ENCODE measurements at places on chromosomes 1 and 21. TPM values are rescaled to one million over a fixed set of nuclear protein-coding genes. Genes with fewer than 3 reads are reported as not detected.

DNA sequence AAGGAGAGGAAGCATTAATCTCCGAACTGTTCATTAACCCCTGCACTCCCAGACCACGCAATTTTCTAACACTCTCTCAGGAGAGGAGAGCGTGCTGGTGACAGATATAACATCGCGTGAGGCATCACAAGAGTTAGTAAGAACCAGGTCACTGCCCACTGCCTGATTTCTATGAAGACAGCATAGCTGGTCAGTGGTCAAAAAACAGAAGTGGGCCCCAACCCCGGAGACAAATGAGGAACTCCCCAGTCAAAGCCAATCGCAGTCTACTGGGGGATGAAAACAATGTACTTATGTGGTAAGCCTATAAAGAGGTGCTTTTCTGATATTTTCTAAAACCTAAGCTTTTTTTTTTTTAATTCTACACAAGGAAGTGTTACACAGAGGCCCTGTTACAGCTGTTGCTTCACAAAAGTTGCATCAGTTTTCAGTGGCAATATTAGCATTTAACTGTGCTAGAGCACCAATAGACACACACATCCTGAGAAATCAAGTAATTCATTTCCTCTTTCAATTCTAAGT is 231.8 kb upstream of the IRF2BP2 start:
- no peak for DNase-seq

GRCh38 chr21:44812640-44813039 is 5.2 kb downstream of the SUMO3 start:
- no peak for DNase-seq

GRCh38 chr1:54325284-54325683 is 80.9 kb downstream of the SSBP3 start:
- no peak for DNase-seq

DNA sequence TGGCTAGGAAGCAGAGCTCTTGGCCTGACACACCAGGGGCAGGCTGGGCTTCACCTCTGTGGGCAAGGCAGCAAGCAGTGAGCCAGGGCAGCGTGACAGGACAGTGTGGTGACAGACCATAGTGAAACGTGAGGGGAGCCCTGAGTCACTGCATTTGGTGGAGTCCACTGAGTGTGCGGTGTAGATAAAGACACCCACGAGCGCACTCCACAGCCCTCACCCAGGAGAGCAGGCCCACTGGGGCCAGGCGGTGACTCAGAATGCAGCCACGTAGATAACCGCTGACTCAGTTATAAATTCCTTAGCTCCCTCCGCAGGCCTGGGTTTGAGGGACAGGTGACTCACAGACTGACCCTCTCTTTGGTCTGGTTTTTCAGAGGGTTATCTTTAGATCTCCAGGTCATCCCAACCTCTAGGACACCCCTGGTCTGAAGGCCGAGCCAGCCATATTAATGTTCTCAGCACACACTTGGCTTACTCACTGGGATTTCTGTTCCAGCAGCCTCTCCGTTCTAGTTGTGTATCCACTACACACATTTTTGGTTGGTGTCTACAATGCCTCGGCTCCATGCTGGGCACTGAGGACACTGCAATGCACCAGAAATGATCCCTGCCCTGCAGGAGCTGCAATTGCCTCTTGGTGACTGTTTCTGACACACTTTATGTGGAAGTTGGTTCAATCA is 90.2 kb upstream of the TSPAN2 start:
- DNase-seq, result no peak

DNA sequence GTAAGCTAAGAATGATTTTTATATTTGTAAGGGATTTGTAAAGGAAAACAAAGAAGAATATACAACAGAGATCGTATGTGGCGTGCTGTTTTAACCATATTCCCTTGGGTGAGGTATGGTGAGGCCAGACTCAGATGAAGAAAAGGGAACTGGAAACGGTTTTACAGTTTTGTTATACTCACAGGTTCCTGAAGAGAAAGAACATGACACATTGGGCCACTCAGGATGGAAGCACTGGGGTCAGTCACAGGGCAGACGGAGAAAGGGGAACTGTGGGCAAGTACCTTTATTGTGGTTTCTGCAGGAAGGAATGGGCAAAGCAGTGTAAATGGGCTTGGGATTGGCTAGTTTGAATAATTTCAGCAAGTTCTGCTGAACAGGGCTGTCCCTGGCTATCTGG is 177.4 kb downstream of the LBR start:
- DNase-seq, result no peak

GRCh38 chr1:65476327-65476726 is 55.9 kb downstream of the LEPR start:
- no peak for DNase-seq

- DNase-seq, result no peak
These were observed 39.6 kb downstream of the PAX7 start for GRCh38 chr1:18670121-18670867.

- DNase-seq, result no peak
These were observed 303.6 kb downstream of the PTPRU start for GRCh38 chr1:29539971-29540370.

DNA sequence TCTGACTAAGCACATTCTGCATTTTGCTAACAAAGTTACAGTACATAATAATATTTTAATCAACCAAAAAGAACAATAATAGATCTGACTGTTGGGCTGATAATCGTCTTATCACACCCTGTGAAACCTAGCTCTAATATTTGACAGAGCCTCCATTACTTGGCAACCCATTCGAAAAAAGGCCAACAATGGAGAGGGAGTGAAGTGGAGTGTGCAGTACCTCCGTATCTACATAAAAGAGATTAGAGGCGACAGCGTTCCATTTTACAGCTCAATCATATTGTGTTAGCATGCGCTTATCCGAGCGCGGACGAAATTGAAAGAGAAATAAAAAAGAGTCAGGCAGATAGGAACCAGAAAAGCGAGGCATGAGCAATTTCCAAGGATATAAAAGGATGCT is 137.3 kb upstream of the USH2A start:
- no peak for DNase-seq

GRCh38 chr1:91584878-91585277 is 84.2 kb downstream of the CDC7 start:
- DNase-seq, result no peak

- DNase-seq, result no peak
These were observed 6.7 kb downstream of the EFNA4 start for GRCh38 chr1:155070158-155070621.

DNA sequence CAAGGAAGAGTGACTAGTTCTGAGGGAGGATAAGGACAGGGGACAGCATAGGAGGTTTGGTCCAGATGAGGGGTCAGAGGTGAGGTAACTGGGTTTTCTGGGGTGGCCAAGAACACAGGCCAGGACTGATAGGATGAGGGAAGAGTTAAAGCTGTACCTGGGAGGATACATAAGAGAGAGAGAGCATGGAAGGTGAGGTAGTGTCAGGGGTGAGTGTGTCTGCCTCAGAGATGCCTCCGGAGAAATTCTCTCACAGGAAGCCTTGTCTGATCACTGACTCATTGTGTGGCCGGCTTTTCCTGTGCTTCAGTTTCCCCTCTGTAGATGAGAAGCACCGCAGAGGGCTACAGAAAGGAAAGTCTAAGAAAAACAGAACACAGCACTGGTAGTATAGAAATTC is 40.2 kb downstream of the FASLG start:
- no peak for DNase-seq

DNA sequence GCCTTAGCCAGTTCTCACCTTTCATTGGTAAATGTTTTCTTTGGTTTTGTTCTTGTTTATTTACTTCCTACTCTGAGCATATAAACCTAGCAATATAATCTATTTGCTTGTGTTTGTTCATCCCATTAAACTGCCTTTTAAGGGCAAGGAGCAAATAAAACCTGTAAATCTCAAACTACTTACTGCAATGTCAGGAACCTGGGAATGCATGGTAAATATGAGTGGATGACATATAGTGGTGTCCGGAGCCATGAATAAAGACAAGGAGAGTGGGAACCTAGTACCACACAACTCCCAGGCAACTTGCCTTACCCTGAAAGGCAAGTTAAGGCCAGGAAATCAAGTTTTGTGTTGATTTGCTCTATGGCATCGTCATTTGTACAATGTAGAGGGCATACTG is 1133.7 kb upstream of the NCAM2 start:
- DNase-seq, result no peak

GRCh38 chr1:8167936-8168335 is 141.8 kb upstream of the ERRFI1 start:
- no peak for DNase-seq

GRCh38 chr1:235945775-235946570 is 79.3 kb upstream of the LYST start:
- no peak for DNase-seq

DNA sequence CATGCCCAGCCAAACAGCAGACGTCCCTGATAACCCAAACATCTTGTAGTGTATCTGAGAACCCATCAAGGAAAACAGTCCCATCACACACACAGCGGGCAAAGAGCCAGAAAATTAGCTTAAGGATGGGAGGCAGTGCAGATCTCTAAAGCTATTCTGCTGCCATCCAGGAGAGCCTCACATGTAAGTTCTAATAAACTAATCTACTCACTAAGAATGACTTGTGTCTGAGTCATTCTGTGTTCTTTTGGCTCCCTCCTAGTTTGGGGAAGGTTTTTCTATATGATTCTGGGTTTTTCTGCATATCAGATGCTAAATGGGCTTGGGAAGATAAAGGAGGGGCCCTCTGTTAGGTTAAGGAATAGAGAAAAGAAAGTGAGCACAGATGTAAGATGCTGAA is 162.8 kb downstream of the HUNK start:
- DNase-seq, result no peak

DNA sequence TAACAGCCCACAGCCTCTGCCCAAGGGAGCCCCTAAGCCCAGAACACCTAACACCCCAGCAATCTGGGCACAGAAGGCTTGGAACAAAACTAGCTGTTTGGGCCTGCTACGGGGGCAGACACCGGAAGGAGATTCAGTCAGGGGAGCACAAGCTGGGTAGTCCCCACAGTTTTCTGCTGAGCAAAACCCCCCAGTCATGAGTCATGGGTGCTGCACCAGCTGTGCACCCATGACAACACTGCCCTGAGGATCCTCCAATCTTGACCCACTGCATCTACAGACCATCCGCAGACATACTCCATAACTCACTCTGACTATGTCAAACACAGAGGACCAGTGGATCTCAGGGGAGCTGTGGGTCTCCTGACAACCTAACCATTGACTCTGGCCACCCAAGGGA is 105.1 kb downstream of the LRIG2 start:
- DNase-seq, result no peak

- no peak for DNase-seq
These were observed 20.3 kb upstream of the LAPTM5 start for GRCh38 chr1:30777904-30778153.

DNA sequence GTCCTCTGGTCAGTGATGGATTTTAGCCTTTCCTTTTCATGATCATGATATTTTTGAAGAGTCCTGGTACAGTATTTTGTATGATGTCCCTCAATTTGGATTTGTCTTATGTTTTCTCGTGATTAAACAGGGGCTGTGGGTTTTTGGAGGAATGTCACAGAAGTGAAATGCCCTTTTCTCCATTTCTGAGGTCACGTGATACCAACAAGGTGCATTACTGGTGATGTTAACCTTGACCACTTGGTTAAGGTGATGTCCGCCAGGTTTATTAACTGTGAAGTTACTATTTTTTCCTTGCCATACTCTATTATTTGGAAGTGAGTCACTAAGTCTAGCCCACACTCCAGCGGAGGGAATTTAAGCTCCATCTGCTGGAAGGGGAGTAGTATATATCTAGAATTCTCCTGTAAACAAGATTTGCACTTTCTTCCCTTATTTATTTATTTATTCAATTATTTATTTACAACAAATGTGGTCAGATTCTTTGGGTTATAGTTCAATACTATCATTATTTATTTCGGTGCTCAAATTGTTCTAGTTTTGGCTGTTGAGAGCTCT is 123.4 kb downstream of the HIVEP3 start:
- no peak for DNase-seq

DNA sequence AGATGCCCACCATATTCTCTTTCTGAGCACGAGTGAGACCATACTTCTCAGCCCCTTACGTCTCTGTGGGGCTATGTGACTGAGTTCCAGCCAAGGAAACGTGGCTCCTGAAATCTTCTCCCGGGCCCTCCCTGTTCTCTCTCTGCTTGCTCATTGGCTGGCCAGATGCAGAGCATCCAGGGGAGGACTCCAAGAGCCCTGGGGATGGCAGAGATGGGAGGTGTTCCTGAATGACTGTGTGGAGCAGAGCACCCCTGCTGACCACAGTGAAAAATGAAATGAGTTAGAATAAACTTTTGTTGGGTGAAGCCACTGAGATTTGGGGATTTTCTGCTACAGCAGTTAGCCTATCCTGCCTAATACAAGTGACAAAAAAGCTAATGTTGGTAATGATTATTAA is 23.8 kb downstream of the KIAA0040 start:
- DNase-seq, result no peak

DNA sequence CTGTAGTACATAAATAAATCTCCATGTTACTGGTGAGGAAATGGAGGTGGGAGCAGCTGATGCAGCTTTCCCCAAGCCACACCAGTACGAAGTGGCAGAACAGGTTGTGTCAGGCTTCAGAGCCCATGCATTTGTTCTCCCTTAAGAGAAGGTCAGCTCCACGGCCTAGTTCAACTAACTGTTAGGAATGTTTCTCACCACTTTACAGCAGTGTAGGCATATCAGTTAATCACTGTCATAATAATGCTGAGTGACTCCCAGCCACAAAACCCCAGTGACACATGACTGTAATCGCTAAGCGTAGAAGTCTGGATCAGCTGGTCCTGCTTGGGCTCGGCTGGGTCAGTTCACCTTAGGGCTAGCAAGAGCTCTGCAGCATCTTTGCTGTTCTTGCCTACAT is 90.4 kb downstream of the VPS26C start:
- DNase-seq, result no peak

DNA sequence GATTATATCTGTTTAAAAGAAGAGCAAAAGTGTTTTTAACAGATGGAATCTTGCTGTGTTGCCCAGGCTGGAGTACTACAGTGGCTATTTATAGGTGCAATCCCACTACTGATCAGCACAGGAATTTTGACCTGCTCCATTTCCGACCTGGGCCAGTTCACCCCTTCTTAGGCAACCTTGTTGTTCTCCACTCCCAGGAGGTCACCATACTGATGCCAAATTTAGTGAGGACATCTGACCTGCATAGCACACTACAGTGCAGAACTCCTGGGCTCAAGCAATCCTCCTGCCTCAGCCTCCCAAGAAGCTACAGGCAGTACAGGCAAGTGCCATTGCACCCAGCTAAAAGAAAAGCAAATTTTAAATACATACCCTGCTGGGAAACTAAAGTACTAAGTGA is 11.3 kb upstream of the NUP210L start:
- DNase-seq, result no peak

- DNase-seq, result no peak
These were observed 257.3 kb downstream of the CAMTA1 start for GRCh38 chr1:7042322-7043190.

Gene TCEA3
- 20.4 TPM for total RNA-seq

Gene CCDC28B
- total RNA-seq, result 7.5 TPM

Gene EDEM3
- 41.6 TPM for total RNA-seq

Gene HSD3B1
- not detected for total RNA-seq

Gene KCNJ15
- 2.3 TPM for total RNA-seq

Gene PLA2G2C
- 0.24 TPM for total RNA-seq

Gene PARP1
- total RNA-seq, result 41.1 TPM

Gene FLG
- total RNA-seq, result not detected

Gene ACOT11
- 10.3 TPM for total RNA-seq

Gene CD244
- 0.65 TPM for total RNA-seq

All from posterior vena cava (tissue), 2 donors.